ENCODE measurements at places on chromosomes 5 and 9.

DNA sequence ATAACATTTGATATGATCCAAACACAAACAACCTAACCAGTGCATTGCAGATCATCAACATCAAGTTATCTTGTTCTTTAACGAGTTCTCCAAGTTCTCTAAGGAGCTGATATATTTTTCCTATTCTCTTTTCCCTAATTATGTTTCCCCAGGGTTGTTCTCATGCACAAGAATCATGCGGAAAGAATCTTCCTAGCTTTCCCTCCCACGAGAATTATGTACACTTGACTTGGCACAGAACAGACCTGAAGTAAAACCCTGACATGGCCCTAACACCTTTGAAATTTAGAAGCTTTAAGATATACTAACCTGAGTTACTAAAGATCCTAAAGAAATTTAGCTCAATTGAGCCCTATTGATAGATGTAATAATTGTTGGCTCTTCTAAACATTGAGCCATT lies 110.7 kb upstream of the FST start:
- DNase-seq: no peak

- no peak for DNase-seq
Measured at GRCh38 chr5:83991566-83992224, 271.0 kb upstream of the HAPLN1 start.

DNA sequence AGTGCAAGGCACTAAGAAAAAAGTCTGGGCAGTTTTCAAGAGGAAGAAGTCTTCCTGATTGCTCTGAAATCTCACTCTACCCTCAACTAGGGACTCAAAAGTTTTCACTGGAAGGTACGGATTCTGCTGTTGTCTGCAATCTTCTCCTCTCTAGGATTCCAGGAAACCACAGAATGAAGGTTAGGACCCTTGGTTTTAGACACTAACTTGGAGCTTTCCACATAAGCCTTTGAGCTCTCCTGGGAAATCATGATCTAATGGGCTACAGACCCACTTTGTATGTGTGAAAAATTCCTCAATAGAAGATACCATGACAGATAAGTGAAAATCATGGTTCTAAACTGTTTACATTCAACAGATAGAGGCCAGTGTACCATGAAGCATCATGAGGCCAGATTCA lies 265.1 kb downstream of the PSAT1 start:
- DNase-seq: no peak

- no peak for DNase-seq
Measured at GRCh38 chr9:117737721-117738226, 33.6 kb downstream of the TLR4 start.

DNA sequence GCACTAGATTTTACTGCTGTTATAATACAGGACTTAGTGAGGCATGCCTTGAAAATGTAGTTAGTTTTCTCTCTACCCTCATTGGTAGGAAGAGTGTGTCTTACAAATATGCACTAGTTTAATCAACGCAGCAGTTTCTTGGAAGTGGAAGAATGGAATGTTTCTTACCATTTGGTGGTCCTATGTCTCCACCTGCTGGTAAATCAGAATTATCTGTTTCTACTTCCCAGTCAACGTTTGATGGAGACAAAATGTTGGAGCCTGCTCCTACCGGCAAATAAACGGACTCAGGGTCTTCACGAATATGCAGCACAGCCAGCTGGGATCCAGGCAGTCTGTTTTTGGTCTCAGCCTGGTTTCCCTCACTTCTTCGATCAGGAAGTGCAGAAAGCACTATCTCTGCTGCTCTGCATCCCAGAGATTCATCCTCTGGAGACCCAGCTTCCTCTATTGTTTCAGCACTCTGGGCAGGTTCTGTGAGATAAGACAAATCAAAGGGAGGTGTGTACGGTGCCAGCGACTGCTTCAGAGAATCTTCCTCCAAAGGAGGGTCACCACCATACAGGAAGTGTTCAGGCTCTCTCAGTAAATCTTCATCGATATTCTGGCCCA lies 59.5 kb upstream of the PCA3 start:
- DNase-seq: no peak

GRCh38 chr9:35686222-35687203 lies 3.2 kb downstream of the TPM2 start:
- DNase-seq: no peak

- DNase-seq: no peak
Measured at GRCh38 chr5:154995679-154996078, 17.9 kb upstream of the KIF4B start.

GRCh38 chr9:98907055-98907454 lies 36.7 kb upstream of the COL15A1 start:
- DNase-seq: no peak

GRCh38 chr5:136128481-136128880 lies 4.2 kb upstream of the SMAD5 start:
- no peak for DNase-seq

GRCh38 chr9:108443019-108443633 lies 412.7 kb downstream of the ACTL7B start:
- no peak for DNase-seq

GRCh38 chr5:172694061-172694460 lies 53.0 kb downstream of the NEURL1B start:
- no peak for DNase-seq

DNA sequence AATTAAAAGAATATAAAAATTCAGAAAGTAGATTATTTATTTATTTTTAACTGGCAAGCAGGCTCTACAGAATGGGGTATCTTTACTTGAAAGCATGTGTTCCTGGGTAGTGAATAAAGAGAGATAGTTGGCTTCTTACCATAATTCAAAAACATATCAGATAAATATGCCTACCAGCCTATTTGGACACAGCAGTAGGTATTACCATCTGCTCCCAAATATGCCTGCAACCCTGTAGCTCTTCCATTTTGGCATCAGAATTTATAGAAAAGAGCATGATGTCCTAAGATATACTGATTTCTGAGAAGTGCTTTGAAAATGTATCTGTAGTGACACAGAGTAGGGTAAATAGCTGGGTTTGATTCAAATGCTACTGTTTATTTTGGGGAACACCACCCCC lies 1300.5 kb upstream of the DMAC1 start:
- DNase-seq: no peak

DNA sequence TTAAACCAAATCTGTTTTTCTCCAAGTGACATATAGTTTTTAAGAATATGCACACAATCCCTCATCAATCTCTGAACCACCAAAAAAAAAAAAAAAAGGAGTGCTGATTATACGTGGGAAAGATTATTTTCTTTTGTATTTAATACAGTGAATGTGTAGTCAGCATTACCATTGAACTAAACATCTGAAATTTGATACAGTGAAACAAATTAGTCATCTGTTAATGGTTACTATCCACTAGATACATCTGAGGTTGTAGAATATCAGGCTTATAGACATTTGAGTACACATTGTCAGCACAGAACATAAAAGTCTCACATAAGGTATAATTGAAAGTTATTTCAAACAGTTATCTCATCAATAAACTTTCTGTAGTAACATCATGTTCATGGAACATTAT lies 87.0 kb downstream of the SLF1 start:
- DNase-seq: no peak

GRCh38 chr9:98860871-98861293 lies 53.4 kb downstream of the GALNT12 start:
- DNase-seq: no peak

DNA sequence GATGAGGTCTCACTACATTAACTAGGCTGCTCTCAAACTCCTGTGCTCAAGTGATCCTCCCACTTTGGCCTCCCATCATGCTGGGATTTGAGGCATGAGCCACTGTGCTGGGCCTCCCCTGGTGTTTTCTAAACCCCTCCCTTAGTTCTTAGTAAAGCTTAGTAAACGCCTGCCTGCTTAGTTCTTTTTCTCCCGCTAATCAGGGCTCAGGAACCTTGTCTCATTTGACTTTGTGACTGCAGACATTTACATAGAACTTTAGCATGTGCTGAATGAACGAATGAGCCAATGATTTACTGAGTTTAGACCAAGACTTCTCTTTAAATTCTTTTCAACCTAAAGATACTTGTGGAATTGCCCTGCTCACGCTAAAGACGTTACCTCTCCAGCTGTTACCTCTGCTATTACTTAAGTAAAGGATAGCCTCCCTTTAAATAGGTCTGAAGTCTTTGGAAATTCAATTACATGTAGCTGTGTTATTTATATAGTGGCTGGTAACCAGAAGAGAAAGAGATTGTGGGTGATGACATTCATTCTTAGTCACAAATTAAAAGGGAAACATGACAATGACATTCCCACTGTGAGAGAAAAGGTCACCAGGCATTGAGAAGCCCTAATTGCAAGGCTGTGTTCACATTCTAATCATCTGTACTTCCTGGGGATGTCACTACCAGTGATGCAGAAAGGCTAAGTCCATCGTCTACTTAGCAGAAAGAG lies 18.6 kb upstream of the SUSD1 start:
- no peak for DNase-seq

- no peak for DNase-seq
Measured at GRCh38 chr9:118595719-118596305, 773.4 kb downstream of the BRINP1 start.

- DNase-seq: no peak
Measured at GRCh38 chr5:66164044-66164790, 20.1 kb downstream of the SREK1 start.

GRCh38 chr5:110757118-110757729 lies 18.4 kb downstream of the SLC25A46 start:
- DNase-seq: no peak

GRCh38 chr5:30195036-30195435 lies 998.5 kb upstream of the CDH6 start:
- no peak for DNase-seq

- no peak for DNase-seq
Measured at GRCh38 chr5:2164586-2164985, 281.9 kb upstream of the IRX4 start.

DNA sequence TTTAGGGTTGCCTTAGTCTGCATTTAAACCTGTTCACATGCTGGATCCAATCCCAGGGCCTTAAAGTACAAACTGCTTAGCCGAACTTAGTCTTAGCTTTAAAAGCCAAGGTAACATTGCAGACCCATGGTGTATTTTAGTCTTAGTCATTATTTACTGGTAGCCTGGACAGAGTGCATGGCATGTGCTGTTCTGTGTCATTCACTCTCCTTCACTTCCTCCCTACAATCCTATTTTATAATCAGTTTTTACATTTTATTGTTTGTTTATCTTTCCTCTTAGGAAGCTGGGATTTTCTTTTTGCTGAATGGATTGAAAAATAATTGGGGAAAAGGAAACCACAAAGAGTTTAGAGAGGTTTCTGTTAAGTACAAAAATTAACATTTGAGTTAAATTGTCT lies 29.4 kb upstream of the TAL2 start:
- no peak for DNase-seq

- no peak for DNase-seq
Measured at GRCh38 chr9:36208521-36209253, 18.0 kb downstream of the CLTA start.

DNA sequence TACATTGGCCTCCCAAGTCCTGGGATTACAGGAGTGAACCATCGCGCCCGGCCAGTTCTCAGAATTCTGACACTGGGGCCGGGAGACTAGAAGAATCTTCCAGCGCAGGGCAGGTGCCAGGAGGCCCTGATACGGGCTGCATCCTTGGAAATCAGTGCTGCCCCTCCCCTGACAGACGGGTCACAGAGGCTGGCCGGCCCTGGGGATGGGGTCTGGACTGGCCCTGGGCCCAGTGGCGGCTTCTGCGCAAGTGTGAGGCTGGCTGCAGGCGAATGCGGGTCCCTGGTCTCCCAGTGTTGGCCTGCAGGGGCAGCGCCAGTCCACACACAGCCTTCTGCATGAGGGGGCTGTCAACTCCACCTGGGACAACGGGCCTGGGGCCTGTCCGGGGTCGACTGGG lies 831 bp upstream of the TBC1D9B start:
- no peak for DNase-seq

- no peak for DNase-seq
Measured at GRCh38 chr5:56406838-56407237, 173.7 kb upstream of the ANKRD55 start.

DNA sequence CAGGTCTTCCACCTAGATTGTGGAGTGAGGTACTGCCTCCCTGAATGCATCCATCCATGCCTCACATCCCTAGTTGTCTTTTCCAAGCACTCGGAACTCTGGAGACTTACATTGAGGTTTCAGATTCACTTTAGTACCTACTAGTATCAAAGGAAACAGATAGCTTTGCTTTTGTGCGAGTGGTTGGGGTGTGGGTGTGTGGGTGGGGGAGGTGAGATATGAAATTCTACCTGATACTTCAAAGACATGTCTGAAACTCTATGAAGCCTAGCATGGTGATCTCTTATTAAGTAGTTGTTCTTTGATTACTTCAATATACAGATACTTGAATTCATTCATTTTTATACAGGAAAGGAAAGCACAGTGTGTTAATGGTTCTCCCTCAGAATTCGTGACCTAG lies 64.4 kb downstream of the MCCC2 start:
- DNase-seq: no peak

- no peak for DNase-seq
Measured at GRCh38 chr9:111833941-111834340, 39.2 kb upstream of the SHOC1 start.
